ENCODE measurements at places on chromosomes 11 and 22.

- DNase-seq, result no peak
Observed at GRCh38 chr11:125787827-125788226, at the start of gene PATE3. TSS of gene PATE3 (plus strand) at chr11:125788127. CDS start at chr11:125788152, 25 bp downstream.

- DNase-seq, result no peak
Observed at GRCh38 chr22:39703091-39703490, 132.5 kb downstream of the CACNA1I start.

DNA sequence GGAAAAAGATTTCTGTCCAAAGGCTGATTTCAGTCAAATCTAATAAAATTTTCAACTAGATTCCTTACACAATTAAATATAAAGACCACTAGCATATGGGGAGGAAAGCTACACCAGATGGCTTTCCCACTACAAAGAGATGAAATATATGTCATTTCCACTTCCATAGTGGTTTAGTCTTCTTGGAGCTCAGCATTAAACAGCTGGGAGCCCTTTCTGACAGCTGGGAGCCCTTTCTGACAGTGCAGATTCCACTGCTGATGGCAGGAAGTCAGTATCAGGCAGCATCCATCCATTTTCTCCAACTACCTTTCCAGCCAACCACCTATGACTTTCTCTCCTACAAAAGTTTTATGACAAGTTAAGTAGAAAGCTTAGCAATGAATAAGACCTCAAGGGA is 177.9 kb downstream of the RRAS2 start:
- no peak for DNase-seq

- DNase-seq, result no peak
Observed at GRCh38 chr11:73715541-73715940, 45.3 kb downstream of the RAB6A start.

- no peak for DNase-seq
Observed at GRCh38 chr11:74773476-74773875, 24.8 kb downstream of the RNF169 start.

- peak; percentile 63 for DNase-seq
Observed at GRCh38 chr22:24592851-24593558, at the start of gene LRRC75B. TSS of gene LRRC75B (minus strand) at chr22:24593073. CDS start at chr22:24593039, 34 bp downstream.

DNA sequence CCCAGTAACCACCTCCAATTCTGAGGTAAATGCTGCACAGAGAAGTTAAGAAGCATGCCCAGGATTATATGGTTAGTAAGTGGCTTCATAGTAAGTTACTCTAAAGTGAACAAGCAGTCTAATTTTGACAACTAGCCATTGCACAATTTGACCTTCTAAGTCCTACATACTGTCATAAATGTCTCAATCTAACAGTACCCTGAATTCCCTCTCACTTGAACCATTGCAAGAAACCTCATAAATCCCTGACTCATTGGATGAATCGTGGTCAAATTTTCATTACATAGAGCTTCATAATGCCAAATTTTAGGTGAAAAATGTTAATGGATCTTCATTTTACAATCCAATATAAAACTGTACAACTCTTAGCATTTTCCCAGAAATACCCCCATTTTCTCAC is 217.3 kb upstream of the GRIA4 start:
- no peak for DNase-seq

DNA sequence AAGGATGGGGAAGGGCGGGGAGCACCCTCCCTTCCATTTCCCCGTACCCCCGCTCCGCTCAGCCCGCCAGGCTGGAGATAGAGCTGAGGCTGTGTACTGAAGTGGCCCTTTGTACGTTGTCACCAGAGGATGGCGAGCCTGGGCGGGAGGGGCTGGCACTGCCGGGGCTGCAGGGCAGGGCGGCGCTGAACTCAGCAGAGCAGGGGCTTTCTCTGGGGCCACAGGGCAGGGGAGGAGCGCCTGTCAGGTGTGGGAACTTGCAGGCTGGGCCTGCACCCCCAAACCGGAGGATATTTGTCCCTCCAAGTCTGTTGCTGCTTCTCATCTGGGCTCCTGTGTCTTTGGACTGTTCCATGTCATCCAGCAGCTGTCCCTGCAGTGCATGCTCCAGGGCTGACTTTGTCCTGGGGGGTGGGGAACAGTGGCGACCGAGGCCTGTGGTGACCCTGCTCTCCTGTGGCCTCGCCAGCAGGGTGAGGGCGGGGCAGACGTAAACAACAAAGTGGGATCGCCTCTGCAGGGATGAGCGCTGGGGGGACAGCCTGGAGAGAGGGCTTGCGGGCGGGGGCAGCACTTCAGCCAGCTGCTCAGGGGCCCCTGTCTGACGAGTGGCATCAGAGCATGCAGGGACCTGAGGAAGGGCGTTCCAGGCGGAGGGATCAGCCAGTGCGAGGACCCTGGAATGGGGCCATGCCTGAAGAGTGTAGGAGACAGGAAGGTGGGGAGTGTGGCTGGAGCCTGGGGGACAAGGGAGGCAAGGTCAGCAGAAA is 13.1 kb downstream of the MGAT3 start:
- DNase-seq, result no peak

DNA sequence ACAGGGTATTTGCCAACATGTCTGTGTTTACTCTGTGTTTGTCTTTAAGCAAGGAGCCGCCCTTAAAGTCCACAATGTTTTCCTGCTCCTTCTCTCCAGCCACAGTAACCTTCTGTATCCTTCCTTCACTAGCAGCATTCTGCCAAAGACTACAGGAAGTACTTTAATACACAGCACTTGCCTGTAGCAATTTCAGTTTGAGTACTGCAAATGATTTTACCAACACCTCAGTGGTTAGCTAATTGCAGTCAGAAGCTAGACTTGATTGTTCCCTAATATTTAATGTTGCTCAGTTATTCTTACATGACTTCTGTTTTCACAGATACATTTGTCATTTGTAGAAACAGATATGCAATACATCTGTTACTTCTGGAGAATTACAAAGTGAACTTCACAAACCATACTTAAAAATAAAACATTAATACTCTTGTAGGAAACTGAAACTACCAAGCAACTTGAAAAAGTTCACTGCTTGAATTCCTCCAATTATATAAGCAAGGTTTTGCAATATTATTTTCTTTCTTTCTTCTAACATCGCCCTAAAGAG is 69.1 kb downstream of the FCHSD2 start:
- DNase-seq, result no peak

- peak; percentile 99 for DNase-seq
Observed at GRCh38 chr11:694563-695287, at the start of gene DEAF1. TSS of gene DEAF1 (minus strand) at chr11:695222. CDS start at chr11:695047, 175 bp downstream.

- DNase-seq, result no peak
Observed at GRCh38 chr11:20501252-20501651, 98.2 kb upstream of the SLC6A5 start.

DNA sequence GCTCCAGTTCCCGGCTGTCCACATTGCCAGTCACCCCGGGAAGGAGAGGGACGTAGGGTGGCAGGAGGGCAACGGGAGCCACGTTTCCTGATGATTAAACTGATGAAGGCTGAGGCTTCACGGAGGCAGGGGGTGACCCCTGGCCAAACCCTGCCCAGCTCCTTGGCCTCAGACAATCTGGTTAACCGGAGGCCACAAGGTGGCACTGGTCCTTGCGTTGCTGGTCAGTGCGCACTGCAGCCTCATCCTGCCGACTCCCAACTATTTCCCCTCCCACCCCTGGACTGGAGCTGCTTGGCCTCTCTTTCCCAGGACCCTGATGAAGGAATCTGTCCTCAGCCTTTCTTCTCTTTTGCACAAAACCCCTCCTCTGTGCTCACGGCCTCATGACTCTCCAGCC is 75.3 kb downstream of the PDE2A start:
- no peak for DNase-seq

- no peak for DNase-seq
Observed at GRCh38 chr11:102994105-102994504, 38.6 kb upstream of the MMP13 start.

DNA sequence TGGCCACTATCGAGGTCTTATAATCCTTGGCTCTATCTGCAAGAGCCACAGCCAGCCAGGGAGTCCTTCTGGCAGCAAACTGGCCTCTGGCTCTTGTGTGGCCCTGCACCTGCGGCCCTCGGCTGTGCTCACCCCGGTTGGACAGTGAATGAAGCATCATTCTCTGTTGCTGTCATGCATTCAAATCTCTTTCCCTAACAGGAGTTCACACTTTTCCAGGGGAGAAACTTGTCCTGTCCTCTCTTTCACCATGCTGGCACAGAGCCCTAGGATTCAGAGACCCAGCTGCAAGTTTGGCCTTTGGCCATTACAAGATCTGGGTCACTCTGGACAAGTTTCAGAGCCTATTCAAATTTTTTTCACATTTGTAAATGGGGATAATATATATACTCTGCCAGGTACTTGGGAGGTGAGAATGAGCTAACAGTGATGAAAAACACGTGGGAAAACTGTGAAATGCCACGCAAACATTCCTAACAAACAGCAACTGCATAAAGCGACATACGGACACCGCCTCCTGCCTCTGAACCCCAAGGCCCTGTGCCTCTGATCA is 34.2 kb downstream of the TMEM184B start:
- no peak for DNase-seq

DNA sequence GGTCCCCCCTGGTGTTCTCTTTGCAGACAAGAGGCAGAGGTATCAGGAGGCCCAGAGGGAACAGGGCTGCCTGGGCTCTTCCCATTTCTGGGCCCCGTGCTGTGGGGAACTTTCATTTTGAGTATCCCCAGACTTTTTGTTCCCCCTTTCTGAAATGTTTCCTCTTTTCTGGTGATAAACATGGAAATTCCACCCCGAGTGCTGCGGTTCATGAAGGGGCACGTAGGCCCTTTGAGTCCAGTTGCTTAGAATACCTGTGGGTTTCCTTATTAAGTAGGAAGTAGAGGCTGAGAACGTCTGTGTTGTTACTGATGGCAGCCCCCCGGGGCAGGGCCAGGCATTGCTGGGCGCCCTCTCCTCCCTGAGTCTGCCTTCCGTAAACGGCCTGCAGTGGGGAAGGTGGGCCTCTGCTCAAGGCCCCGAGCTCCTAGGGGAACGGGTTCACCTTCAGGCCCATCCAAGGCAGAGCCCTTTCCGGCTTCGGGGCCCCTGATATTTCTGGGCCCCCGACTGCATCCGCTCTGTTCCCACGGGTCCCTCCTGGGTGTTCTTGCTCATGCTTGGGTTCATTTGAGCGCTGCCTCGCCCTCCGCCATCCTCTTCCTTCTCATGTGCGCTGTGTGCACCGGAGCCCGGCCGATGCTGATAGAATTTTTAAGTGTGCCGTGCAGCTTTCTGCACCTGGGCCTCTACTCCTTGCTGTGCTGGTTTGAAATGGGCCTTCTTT is 12.0 kb downstream of the TBC1D22A start:
- DNase-seq, result peak; percentile 40

DNA sequence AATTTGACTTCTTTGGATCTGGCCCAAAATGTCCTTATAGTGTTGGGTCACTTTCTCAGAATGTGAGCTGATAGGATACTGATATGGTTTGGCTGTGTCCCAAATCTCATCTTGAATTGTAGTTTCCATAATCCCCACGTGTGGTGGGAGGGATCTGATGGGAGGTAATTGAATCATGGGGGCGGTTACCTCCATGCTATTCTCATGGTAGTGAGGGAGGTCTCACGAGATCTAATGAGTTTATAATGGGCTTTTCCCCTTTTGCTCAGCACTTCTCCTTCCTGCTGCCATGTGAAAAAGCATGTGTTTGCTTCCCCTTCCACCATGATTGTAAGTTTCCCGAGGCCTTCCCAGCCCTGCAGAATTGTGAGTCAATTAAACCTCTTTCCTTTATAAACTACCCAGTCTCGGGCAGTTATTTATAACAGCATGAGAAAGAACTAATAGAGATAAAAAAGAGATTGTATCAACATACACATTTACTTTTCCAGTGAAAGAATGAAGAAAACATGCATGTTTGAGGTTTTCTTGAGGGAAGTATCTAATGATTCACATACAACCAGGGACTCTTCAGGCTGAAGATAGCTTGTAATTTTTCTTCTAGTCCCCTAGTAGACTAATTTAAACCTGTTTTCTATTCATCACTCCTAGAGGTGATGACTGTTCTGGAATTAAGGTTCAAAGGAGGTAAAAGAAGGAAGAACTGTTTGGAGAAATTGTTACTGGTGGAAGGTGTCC is 17.3 kb upstream of the CSTF3 start:
- no peak for DNase-seq

DNA sequence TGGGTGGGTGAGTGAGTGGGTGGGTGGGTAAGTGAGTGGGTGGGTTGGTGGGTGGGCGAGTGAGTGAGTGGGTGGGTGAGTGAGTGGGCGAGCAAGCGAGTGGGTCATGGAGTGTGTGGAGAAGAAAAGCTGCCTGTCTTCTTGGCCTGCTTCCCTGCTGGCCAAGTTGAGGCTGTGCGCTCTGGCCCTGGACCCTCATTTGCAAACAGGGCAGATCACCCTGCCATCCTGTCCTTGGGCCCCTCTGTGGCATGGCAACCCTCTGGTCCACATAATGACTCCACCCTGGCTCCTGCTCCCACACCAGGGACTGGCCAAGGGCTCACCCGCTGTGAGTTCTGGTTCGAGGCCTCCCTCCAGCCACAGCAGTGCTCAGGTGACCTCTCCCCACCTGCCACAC is 35.1 kb downstream of the CAPN1 start:
- no peak for DNase-seq

- no peak for DNase-seq
Observed at GRCh38 chr22:43005106-43005505, 9.8 kb downstream of the PACSIN2 start.

- DNase-seq, result no peak
Observed at GRCh38 chr11:643366-643765, 6.3 kb downstream of the DRD4 start.

- DNase-seq, result no peak
Observed at GRCh38 chr22:40720538-40721256, 41.4 kb downstream of the MCHR1 start.

DNA sequence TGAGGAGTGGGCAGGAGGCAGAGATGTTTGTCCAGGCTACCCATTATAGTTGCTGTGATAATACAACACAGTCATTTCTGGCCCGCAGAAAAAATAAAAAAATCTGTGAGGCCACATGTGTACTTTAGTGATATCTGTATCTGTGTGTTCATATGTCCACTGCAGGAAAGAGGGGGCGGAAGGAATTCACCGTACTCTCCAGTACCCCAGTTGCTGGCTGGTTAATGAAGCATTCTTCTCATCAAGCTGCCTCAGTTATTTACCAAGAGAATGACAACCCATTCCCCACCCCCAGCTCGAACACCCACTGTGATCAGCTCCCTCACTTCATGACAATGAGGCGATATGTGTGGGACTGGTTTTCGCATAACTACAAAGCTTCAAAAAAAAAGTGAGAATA is 309.3 kb downstream of the SOX6 start:
- DNase-seq, result no peak

- DNase-seq, result no peak
Observed at GRCh38 chr11:41237382-41237781, 222.1 kb downstream of the LRRC4C start.

- DNase-seq, result no peak
Observed at GRCh38 chr22:46815896-46816731, 53.7 kb downstream of the TBC1D22A start.

DNA sequence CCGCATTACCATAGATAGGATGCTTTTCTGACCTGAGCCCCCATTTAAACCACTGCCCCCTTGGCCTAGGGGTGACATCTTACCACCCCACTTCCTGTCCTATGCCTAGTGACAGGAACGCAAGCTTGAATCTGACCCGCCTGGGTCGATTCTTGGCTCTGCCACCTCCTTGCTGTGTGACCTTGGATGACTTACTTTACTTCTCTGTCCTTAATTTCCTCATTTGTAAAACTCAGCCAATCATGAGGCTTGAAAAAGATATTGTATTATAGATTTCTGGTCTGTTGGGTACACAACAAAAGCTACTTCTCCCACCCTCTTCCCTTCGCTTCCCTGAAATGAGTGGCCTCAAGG is 39.2 kb upstream of the CDON start:
- no peak for DNase-seq

GRCh38 chr11:12785901-12786300 is 111.7 kb downstream of the TEAD1 start:
- no peak for DNase-seq
